ENCODE measurements at places on chromosomes 3 and 15. TPM values are rescaled to one million over a fixed set of nuclear protein-coding genes. Genes with fewer than 3 reads are reported as not detected.

- no peaks in the 10 kb centered on the region for H3K36me3 ChIP-seq
- no peak for DNase-seq
- H3K4me3 ChIP-seq, result no peak overlapping the region
- no peak overlapping the region for H3K27ac ChIP-seq
These were observed 31.1 kb downstream of the MAGEL2 start for GRCh38 chr15:23616536-23616935.

GRCh38 chr3:171378586-171378985 lies 81.6 kb downstream of the TNIK start:
- peaks cover 7% of the 10 kb centered on the region for H3K4me1 ChIP-seq
- H3K4me3 ChIP-seq, result no peak overlapping the region
- DNase-seq, result no peak
- H3K27ac ChIP-seq, result no peak overlapping the region
- H3K36me3 ChIP-seq, result no peaks in the 10 kb centered on the region
- no peaks in the 10 kb centered on the region for H3K27me3 ChIP-seq

- H3K4me3 ChIP-seq, result no peak overlapping the region
- H3K4me1 ChIP-seq, result peaks cover 4% of the 10 kb centered on the region
- peak overlapping the region; percentile 25 for H3K27ac ChIP-seq
- H3K27me3 ChIP-seq, result no peaks in the 10 kb centered on the region
- H3K36me3 ChIP-seq, result no peaks in the 10 kb centered on the region
- peak; percentile 95 for DNase-seq
These were observed 63.0 kb upstream of the TSC22D2 start for GRCh38 chr3:150345021-150345538.

The TLR9 gene
- polyA plus RNA-seq, result 0.37 TPM

DNA sequence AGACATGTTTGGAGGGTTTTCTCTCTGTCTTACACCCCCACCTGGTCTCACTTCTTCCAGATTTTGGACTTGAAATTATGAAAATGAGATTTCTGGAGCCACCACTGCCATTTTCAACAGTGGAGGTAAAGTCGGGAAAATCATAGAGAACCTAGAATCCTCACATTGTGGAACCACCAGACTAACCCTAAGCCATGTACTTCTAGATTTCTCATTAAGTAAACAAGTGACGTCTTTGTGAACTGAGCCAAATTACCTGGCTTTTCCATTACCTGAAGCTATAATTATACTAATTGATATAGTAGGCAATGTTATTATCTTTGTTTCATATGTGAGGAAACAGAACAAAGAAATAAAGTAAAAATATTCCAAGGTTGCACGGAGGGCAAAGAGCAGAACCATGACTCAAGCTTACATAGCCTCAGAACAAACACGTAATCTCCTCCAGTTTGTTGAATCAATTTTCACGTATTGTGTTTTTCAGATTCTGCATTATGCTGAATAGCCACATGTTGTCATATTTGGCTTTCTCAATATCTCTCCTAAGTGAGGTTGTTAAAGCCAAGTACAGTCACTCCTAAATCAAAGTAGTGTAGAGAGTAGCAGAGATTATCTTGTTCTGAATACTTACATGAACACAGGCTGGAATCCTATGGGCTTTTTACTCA lies 101.3 kb upstream of the CMC1 start:
- no peaks in the 10 kb centered on the region for H3K4me1 ChIP-seq
- H3K36me3 ChIP-seq, result no peaks in the 10 kb centered on the region
- H3K27me3 ChIP-seq, result no peaks in the 10 kb centered on the region
- no peak overlapping the region for H3K27ac ChIP-seq
- peak; percentile 28 for DNase-seq

GRCh38 chr15:96699871-96700401 lies 369.4 kb downstream of the NR2F2 start:
- H3K4me1 ChIP-seq, result no peaks in the 10 kb centered on the region
- H3K27ac ChIP-seq, result no peak overlapping the region
- no peak overlapping the region for H3K4me3 ChIP-seq

The ZBED2 gene
- 1.0 TPM for polyA plus RNA-seq

DNA sequence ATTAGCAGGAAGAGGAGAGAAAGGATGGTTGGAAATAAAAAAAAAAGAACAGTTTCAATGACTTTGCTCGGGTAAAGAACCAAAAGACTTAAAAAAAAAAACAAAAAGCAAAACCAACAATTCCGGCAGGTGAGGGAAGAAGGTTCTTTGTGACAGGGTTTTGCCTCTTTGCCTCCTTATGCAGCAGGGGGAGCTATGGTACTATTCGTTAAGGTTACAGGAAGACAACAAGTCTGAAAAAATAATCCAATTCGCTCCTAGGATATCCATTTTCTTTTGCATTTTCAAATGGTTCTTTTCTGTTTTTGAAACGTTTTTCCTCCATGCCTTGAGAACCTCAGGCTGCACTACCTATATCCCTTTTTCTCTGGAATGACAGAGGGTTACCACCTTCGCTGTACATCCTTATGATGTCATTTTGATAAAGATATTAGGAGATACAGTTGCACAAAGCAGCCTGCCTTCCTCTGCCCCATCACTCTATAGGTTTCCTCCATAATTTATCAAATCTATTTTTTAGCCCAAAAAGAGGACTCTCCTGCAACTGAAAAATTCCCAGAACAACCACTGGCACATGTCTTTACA lies 55.0 kb downstream of the CFAP20DC start:
- DNase-seq, result peak; percentile 21
- no peaks in the 10 kb centered on the region for H3K36me3 ChIP-seq
- H3K4me1 ChIP-seq, result no peaks in the 10 kb centered on the region
- H3K4me3 ChIP-seq, result no peak overlapping the region

The SI gene
- 722 TPM for polyA plus RNA-seq

DNA sequence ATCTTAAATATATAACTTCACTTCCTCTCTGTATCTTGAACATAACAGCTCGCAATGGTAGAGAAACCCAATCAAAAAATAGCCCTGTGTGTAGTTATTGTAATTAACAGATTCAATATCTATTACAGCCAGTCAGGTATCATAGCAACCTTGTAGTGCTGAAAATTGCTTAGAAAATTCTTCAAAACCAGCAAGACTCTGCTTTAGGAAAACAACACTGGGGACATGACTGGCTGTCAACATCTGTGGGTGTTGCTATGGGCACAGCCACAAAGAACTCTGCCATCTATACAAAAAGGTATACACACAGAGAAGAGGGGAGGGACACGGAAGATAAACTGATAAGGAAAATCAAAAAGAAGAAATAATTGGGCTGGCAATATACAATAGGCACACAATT lies 101.2 kb downstream of the WDR72 start:
- no peaks in the 10 kb centered on the region for H3K4me1 ChIP-seq
- no peaks in the 10 kb centered on the region for H3K36me3 ChIP-seq
- no peaks in the 10 kb centered on the region for H3K27me3 ChIP-seq
- DNase-seq, result no peak
- H3K27ac ChIP-seq, result no peak overlapping the region

DNA sequence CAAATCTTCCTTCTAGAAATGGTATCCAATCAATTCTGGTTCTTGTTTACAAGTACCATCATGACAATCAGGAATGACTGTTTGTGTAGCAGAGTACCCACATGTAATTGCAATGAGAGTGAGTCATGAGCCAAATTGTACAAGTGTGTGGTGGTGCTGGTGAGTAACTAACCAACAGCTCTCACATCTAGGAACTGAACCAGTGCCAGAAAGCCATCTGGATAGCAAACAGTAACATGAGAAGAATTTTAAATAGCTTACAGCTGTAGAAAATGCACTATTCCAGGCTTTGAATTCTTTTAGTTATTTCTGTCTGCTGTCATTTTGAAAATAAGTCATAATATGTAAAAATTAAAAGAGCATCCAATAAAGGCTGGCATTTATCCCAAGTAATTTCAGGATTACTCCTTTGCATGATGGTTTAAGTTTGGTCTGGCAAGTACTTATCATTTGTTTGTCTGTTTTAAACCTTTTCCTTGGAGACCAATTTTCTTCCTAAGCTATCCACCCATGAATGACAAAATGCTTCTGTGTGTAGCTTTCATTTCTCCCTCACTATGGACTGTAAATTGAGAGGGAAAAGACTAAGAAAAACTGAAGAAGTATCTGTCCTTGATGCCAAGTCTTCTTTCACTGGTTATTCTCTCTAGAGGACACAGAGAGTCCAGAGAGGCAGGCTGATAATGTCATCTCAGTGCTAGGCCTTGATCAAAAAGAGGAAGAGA lies 60.0 kb downstream of the PIK3CB start:
- H3K4me1 ChIP-seq, result no peaks in the 10 kb centered on the region
- peaks cover 9% of the 10 kb centered on the region for H3K36me3 ChIP-seq
- peak; percentile 34 for DNase-seq
- H3K4me3 ChIP-seq, result no peak overlapping the region

GRCh38 chr15:88693191-88693590 lies 54.4 kb downstream of the ISG20 start:
- H3K36me3 ChIP-seq, result no peaks in the 10 kb centered on the region
- DNase-seq, result no peak
- no peak overlapping the region for H3K27ac ChIP-seq
- H3K4me3 ChIP-seq, result no peak overlapping the region

DNA sequence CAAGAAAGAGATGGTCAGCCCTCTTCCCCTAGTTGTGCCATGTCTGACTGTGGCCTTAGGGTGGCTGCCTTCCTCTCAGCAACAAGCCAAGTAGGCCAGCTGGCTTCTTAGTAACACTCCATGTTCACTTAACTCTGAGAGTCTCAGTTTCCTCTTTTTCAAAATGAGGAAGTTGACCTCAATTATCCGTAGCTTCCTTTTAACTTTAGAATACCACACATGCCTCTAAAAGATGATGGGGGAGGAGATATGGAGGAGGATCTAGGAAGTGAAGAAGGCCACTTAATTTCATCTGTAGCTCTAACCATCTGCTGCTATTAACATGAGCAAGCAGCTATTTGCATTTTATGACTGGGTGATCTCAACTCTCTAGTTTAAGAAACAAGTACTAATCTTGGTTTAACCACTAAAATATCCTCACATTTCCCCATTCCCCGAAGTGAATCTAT lies 32.9 kb downstream of the CD200R1L start:
- no peak overlapping the region for H3K27ac ChIP-seq
- H3K36me3 ChIP-seq, result no peaks in the 10 kb centered on the region
- no peaks in the 10 kb centered on the region for H3K27me3 ChIP-seq

The SAMMSON gene
- polyA plus RNA-seq, result 0.09 TPM

DNA sequence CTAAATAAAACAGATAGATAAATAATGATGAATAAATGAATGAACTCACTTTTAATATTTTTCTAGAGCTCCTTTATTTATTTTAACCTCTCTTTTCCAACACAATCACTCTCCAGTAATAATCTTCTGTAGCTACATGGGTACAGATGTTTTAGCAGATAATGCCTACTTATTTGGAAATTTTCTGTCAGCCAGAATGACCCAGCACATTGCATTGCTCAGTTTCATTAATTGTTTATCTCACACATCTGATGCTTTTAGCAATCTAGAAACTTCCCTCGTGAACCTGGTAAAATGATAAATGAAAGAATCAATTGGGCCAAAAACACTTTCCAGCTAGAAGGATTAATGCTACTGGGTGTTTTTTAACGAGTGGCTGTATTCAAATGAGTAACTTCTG lies 14.9 kb upstream of the MYH15 start:
- H3K4me1 ChIP-seq, result no peaks in the 10 kb centered on the region
- no peak overlapping the region for H3K4me3 ChIP-seq
- no peaks in the 10 kb centered on the region for H3K36me3 ChIP-seq
- H3K27ac ChIP-seq, result no peak overlapping the region
- no peak for DNase-seq
